ENCODE measurements at places on chromosomes 16 and 17. TPM values are rescaled to one million over a fixed set of nuclear protein-coding genes. Genes with fewer than 3 reads are reported as not detected.

DNA sequence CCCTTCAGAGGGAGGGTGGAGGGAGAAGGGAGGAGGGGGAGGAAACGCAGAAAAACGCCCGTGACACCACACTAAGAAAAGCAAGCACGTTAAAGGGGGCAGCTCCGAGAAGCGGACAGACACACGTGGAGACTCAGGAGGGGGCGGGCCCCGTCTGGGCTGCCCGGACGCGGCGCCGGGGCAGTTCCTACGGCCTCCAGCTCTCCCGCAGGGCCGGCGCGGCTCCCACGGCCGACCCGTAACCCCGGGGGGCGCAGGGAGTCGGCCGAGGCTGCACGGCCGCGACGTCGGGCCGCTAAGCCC is 362 bp downstream of the KLHDC4 start:
- no peak for DNase-seq

The DOC2B gene
- 2.8 TPM for polyA plus RNA-seq

- peak; percentile 40 for DNase-seq
Measured at GRCh38 chr17:49216953-49217650, 6.6 kb downstream of the ABI3 start.

The ASPA gene
- polyA plus RNA-seq: 3.5 TPM

The TP53TG3F gene
- polyA plus RNA-seq: not detected
